ENCODE measurements at places on chromosomes 6 and 20.

- no peak for DNase-seq
Measured at GRCh38 chr6:35260591-35261570, 1.3 kb downstream of the ZNF76 start.

DNA sequence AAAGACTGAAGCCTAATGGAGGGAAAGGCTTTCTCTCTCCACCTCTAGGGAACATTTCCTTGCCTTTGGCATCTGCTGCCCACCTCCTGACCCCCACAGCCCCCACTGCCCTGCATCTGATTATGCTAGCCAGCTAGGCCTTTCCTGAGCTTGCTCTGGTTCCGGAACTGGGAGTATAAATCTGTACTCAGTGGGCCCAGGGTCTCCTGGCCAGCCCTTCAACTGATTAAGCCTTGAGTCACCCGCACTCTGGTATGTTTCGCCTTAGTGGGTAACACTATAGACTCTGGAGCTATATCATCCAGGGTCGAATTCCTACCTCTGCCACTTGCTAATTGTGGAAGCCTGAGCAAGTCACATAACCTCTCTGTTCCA lies 45.6 kb upstream of the RIPOR2 start:
- no peak for DNase-seq

- DNase-seq: no peak
Measured at GRCh38 chr6:82397962-82398692, 34.5 kb downstream of the TPBG start.

DNA sequence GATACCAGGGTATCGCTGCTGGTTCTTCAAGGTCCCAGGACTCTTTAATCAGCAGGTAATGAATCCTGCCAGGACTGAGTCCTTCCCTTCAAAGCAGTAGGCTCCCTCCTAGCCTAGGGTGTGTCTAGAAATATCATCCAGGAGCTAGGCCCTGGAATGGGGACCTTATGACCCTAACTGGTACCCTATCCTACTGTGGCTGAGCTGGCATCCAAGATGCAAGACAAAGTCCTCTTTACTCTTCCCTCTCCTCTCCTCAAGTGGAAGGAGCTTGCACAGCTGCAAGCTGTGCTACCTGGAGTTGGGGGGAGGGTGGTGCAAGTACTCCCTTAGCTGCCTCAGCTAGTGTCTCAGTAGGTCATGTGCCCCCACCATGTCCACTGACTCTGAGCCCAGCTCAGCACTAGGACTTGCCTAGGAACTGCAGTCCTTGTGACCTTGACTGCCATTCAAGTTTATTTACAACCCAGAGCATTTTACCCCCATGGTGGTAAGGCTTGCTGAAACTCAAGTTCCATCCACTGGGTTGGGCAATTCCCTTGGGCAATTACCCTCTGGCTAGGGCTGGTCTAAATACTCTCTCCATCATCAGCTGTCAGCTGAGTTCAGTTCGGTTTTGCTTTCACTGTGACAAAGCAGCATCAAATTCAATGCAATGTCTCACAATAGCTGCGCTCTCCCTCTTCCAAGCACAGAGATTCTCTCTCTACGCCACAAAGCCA lies 48.4 kb upstream of the TOP1 start:
- no peak for DNase-seq

DNA sequence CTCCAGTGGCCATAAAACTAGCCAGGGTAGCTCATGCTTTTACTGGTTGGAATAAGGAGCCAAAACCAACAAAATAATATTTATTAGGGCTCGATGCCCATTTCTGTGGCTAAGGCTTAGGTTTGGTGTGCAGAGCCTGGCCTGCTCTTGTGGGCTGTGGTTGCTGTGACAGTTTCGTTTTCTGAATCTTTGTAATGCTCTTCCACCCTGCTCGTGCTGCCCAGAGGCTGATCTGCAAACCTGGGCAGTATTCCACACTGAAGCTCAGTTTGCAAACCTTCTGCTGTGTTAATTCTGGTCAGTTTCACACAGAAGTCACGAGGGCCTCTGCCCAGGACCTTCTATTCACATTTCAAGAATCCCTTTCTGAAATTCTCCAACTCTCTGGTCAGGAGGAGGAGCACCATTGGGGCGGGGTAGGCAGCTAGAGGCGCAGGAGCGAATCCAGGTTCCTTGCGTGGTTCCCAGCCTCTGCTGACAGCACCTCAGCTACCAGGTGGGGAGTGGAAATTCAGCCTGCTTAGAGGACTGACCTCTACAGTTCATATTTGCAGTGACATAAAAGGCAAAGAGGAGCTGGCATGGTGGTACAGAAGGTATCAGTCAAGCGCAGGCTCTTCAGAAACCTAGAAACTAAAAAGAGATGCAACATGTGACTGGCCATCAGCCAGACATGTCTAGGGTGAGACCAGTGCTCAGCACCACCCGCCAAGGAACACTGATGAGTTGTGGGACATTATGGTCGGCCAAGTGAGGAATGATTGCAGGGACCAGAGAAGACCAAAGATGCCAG lies 14.3 kb upstream of the C20orf144 start:
- no peak for DNase-seq

DNA sequence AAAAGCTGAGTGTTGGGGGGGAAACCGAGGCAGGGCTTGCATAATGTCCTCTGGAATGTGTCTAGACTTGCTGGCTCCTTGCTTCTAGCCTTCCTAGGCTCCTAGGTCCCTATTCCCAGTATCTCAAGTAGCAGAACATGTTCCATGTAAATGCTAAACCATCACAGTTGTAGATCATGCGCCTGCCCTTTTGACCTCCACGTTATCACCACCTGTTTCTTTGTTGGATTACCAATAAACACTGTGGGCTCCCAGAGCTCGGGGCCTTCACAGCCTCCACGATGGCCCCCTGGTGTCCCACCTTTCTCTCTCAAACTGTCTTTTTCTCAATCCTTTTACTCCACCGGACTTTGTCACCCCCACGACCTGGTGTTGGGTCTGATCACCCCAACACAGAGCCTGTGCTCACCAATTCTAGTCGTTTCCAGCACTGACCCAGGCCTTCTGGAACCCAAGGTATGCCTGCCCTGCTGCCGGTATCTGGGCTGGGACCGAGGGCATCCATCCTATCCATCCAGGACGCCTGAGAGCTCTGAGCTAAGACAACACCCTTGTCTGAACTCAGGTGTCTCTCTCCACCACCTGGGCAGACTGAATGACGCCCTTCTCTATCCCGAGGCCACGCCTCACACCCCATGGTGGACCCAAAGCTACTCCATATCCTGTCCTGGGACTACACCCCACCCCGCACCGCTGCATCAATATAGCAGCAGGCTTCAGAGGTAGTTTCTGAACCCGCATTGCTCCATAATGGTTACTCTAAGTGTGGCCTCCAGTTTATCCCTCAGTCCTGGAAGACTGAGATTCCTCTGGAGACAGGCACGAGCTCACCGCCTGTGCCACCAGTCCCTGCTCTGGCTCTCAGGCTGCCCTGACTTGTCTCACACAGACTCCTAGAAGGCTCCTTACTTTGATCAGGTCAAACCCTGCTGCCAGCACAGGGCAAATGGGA lies 9.3 kb upstream of the PRR18 start:
- DNase-seq: no peak

- no peak for DNase-seq
Measured at GRCh38 chr6:14811775-14812428, 434.0 kb upstream of the JARID2 start.

DNA sequence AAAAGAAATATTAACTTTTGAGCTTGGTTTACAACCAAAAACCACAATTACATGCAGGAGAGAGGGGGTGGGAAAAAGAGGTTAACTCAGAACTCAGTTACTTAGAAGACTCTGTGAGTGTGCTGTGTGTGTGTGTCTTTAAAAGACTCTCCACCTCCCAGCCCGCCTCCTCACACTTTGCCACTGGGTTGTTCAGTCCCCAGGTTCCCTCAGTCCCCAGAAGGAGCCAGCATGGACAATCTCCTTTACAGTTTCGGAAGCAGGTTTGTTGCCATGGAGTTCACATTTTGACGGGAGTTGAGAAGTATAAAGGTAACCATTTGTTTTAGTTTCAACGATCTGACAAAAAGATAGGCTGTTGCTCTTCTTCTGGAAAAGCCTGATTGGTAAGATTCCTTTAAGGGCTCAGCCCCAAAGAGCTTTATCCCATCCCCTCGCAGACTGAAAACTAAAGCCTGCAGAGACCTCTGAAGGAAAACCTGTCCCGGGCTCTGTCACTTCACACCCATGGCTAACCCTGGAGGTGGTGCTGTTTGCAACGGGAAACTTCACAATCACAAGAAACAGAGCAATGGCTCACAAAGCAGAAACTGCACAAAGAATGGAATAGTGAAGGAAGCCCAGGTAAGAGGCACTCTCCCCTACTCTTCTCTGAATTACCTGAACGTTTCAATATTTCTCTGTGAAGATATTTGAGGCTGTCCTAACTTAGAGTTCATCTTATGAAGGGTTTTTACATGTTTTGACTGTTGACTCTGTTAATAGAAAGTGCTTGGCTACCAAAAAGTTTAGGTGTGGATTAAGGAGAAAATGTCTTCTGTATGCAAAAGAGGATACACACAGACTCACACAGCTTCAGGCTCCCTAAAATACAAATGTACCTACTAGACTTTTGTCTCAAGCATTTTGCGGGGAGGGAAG lies at the start of gene SPTLC3:
Gene SPTLC3 (plus strand): TSS at position 212 of the 921 bp plus-strand sequence. CDS start 296 bp downstream, at position 508.
- no peak for DNase-seq

- DNase-seq: no peak
Measured at GRCh38 chr6:31472259-31472658, 25.7 kb upstream of the MICB start.
